Cortex of kidney (tissue), 1 donor: ENCODE measurements at places on chromosomes 2 and 18.

DNA sequence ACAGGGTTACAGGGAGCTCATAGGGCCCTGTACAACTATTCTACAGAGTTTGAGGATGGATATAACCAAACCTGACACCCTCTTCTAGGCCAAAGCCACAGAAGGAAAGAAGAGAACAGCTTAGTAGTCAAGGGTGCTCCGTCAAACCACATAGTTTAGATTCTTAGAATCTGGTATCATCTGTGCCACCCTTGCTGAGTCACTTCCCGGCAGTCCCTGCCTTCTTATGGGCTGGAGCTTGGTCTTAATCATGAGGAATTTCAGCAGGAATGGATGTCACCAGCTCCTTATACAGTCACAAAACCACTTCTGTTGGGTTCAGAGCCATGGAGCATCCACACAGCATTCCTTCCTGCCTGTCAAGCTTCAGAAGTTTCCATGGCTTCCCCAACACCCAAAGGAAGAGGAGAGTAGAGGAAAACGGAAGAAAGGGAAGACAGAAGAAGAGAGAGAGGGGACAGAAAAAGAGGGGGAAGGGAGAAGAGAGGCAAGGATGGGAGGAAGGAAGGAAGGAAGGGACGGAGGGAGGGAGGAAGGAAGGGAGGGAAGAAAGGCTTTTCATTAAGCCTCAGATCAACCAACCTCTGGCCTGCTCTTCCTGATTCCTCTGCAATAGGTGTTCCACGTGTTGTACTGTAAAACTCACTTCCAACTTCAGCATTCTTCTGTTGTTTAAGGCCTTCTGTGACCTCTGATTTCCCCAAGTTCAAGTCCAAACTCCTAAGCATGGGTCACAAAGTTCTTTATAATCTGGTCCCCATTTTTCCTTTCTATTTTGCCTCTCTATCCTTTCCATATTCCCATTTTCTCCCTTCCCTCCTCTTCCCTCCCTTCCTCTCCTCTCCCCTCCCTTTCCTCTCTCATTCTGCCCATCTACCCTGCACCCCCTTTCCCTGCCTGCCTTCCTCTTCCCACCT is 246.1 kb upstream of the TNP1 start:
- no peak for DNase-seq

DNA sequence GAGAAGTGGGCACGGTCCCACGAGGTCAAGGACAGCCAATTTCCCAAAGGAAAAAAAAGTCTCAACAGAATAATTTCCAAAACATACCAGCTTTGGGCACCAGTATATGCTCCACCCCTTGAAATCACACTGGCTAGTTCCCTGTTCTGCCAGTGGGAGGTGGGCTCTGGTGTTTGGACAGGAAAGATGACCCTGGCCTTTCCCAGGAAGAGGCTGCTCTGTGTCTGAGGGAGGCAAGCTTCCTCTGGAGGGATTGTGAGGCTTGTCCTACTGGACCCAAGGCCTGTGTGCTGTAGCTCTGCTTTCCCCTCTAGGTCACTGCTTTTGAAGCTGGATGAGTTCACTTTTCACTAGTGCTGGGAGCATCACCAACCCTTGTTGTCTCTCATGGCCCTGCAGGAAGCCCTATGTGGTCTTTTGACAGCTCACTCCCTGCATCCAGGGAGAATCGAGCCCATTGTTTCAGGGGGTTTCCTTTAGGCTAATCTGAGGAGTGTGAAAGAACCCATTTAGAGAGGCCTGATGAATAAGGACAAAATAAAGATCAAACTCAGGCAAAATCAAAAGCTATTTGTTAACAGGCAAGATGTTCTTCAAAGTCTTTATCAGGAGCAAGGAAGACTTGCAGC is 36.3 kb downstream of the CXCR4 start:
- DNase-seq, result no peak

DNA sequence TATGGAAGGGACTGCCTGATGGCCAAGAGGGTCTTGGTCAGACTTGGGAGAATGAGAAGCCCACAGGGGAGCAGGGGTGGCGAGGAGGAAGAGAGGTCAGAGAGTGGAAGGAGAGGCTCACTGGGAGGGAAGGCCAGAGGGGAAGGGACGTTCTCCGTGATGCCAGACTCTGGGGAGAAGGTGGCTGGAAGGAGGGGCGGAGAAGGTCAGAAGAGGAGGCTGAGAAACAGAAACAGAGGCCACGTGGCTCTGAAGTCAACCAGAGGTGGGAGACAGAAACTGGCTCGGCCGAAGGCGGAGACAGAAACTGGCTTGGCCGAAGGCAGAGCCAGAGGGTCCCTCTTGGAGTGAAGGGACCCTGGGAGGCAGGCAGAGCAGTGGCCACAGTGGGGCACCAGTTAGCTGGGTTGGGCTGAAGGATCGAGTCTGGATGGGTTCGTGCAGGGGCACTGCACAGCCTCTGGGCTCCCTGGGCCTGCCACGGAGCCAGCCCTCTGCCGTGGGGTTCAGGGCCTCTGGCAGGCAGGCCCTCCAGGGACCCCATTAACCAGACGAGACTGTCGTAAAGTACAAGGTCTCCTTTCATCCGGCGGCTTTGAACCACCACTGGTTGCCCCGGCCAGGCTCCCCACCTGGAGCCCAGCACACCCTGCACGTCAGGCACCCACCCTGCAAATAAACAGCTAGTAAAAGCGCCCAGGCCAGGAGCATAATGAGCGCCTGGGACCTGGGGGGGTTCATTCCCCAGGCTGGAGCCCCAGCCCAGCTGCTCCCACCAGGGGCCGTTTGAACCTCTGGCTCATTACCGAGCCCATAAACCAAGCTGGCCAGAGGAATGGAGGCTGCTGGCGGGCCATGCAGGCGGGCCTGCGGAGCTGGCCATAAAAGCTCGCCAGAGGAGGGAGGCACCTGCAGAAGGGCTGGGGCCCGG is 218.8 kb downstream of the DYSF start:
- DNase-seq, result no peak

DNA sequence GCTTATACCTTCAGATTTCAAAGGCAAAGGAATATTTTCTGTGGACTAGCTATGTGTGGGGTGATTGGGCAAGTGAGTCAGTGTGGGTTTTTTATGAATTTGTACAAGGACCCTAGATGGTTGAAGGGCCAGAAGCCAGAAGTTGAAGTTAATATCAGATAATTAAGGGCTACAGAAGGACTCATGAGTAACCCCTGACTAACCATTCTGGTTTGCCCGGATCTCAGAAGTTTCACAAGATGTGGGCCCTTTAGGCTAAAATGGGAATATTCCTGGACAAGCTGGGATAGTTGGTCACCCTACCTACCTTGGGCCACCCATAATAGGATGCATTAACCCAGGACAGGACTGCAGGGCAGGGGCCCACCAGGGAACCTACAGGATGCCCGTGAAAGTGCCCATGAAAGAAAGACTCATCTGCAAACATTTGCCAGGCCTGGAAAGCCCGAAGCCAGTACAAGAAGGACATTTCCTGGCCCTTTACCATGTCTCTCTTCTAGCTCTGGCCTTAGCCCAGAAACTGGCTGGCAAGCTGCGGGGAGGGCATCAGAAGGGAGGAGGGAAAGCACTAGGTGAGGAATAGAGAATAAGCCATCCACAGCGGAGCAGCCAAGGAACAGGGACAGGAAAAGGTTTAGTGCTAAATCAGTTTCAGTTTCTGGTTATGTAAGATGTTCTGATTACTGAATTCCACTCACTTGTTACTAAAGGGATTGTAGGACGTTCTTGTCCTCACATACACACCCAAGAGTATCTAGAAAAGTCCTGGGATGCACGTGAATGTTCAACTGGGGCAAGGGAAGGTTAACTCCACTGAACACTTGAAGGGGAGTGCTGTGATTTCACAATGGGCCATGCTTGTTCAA is 33.6 kb downstream of the GCG start:
- DNase-seq, result no peak

DNA sequence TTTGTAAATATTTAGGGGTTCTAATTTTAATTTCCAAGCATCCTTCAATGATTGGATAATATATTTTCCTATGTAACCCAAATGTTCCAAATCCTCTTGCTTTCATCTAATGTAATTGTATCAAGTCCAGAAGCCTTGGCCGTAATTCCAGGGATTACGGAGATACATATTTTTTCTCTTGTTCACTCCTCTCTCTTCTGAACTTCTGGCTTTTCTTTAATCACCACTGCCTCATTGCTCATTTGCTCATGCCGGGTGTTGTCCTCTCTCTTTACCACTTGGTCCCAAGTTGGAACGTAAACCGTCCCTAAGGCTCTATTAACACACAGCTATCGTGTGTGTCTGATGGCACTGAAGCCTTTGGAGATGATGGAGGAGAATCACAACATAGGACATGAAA is 188.7 kb upstream of the COL3A1 start:
- no peak for DNase-seq

GRCh38 chr2:172997031-172997430 is 78.6 kb upstream of the MAP3K20 start:
- no peak for DNase-seq

DNA sequence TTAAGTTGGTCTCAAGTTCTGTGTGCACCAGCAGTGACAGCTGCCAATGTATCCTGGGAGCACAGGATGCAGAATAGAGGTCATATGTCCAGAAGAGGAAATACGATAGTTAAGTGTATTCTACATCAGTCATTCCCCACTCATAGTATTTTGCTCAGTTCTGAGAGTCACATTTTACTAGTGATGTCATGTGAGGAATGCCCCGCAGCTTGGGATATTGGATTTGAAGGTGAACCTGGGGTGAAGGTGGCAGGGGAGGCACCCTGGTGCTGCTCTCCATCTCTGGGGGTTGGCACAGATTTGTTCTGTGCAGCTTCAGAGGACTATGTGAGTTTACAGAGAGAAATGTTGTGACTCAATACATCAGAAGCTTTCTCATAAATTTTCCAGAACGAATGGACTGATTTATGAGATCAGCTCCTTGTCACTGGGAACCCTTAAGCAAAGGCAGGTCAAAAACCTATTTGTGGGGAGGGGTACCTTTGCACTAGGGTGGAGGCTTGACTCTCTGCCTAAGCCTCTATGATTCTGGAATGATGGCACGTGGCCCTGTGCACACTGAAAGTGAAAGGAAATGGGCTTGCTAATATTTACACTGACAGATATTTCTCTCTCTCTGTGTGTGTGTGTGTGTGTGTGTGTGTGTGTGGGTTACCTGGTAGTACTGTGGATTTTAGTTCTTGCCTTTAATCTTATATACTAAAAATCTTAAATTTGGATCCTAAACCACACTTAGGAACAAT is 95.9 kb downstream of the NEB start:
- DNase-seq, result no peak

GRCh38 chr2:69988086-69988635 is 26.7 kb upstream of the ASPRV1 start:
- no peak for DNase-seq

DNA sequence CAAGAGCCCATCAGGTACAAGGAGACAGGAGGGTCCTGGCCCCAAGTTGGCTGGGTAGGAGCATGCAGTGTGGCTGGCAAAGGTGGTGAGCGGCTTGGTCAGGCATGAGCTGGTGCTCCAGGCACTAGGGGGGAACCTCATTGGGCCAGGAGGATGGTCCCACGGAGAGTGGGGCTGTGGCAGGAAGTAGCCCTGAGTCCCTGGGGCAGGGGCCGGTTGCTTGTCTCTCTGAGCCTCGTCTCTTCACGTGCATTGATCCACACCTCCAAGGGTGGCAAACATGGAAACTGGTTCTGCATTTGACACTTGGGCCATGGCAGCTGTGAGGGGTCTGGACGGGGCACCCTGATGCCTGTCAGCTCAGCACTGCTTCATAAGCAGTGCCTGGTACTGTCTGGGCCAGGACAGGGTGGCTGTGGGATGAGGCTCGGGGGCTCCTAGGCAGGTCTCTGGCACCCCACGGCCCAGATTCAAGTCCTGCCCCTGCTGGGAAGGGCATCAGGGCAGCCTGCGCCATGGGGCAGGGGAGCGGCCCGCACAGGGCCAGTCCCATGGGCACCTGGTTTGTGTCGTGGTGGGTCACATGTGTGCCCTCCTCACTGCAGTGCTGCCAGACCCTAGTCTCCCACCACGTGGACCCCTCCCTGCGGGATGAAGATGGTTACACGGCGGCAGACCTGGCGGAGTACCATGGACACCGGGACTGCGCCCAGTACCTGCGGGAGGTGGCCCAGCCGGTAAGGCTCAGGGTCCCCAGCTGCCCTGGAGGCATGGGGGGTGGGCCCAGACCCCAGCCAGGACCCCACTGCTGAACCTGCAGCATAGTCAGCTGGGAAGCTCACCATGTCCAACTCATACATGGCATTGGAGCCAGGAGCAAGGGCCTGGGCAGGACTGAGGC is 16.4 kb downstream of the ESPNL start:
- no peak for DNase-seq

- no peak for DNase-seq
Observed at GRCh38 chr18:79754022-79754761, 43.5 kb upstream of the KCNG2 start.

- DNase-seq, result no peak
Observed at GRCh38 chr2:132953771-132954170, 283.8 kb upstream of the LYPD1 start.

DNA sequence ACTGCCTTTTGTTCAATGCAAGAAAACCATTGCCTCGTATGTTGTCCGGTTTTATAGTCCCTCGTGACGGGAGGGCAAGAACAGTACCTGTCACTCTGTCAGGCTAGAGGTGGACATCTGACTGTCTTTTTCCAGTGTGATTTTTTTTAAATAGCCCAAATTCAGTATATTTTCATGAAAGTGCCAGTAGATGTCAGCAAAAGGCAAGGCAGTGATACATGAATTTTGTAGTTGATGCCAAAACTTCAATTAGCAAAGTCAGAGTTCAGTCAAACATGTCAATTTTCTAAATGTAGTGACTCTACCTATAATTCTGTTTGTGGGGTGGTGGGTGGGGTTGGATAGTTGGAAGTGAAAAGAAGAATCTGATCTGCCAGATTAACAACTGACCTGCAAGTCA is 296.0 kb upstream of the MC4R start:
- DNase-seq, result no peak

DNA sequence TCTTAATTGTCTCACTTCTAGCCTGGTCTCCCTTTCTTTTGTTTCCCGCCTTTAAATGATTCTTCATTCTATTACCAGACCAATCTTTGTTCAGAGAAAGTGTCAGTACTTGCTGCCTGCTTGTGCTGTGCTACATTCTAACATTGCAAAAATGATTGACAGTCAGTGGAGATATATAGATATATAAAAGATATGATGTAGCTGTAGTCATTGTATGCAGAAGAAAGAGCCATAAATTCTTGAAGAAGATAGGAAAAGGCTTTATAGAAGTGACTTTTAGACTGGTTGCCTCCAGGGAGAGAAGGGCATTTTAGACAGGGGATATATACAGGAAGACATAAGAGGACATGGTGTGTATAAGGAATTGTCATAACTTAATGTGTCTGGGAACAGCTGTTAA is 13.6 kb downstream of the AGPS start:
- no peak for DNase-seq

GRCh38 chr2:52844701-52845423 is 922.7 kb upstream of the CHAC2 start:
- DNase-seq, result no peak

GRCh38 chr2:121810959-121811853 is 55.8 kb downstream of the TSN start:
- DNase-seq, result no peak

DNA sequence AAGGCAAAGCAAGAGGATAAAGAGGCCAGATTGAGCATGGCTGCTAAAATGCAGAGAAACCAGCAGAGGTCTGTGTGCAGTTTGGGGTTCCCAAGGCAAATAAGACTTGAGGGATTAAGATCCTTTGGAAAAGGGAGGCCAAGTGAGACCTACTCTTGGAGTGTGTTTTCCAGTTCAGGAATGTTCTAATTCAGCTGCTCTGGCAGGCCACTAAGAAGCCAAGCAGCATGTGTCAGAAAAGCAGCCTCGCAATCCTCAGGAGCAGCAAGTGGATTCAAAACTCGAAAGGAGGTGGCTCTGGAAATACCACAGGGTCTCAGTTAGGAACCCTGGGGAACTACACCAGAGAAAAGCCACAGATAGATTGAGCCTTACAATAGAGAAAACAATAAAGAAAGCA is 569.2 kb downstream of the METTL4 start:
- DNase-seq, result no peak
